ENCODE measurements at places on chromosomes 4 and X.

- no peak for DNase-seq
These were observed 10.9 kb downstream of the HHIP start for GRCh38 chr4:144656850-144657249.

GRCh38 chr4:38621028-38621684 lies 42.8 kb upstream of the KLF3 start:
- DNase-seq: no peak

DNA sequence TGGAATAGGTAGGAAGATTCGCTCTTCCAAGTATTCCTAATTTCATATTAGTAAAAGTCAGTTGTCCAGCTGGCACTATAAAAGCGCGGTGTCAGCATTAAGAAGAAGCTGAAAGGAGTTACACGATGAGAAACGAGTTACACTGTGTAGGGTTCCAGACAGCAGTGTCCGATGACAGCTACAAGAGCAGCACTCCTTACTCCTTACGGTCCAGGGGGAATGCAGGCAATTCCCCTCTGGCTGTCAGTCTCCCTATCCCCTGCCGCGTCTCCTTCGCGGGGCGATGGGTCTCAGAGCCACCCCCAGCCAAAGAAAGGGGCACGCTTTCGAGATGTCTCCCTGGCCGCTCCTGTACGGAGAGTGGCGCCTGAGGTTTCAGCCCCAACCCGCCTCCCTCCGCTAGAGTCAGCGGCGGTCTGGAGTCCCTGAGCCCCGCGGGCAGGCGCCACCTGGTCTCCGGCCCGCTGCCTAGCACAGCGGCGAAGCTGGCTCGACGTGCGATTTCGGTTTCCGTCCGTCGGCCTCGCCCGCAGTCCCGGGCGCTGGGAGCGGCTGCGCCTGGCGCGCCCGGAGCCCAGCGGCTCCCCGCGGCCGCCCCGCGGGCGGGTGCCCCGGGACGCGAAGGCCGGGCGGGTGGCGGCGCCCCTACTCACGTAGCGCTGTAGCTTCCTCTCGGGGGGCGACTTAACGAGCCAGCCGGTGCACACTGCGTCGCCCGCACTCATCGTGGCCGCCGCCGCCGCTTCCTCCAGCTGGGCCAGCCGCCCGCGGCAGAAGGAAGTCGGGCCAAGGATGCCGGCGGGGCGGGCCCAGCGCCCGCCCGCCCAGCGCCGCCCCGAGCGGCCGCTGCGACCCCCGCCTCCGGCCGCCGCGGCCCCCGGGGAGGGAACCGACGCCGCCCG lies at the start of gene GAB3:
Gene GAB3 (minus strand): TSS at position 777 of the 902 bp plus-strand sequence. CDS start 52 bp downstream, at position 725.
- DNase-seq: no peak

DNA sequence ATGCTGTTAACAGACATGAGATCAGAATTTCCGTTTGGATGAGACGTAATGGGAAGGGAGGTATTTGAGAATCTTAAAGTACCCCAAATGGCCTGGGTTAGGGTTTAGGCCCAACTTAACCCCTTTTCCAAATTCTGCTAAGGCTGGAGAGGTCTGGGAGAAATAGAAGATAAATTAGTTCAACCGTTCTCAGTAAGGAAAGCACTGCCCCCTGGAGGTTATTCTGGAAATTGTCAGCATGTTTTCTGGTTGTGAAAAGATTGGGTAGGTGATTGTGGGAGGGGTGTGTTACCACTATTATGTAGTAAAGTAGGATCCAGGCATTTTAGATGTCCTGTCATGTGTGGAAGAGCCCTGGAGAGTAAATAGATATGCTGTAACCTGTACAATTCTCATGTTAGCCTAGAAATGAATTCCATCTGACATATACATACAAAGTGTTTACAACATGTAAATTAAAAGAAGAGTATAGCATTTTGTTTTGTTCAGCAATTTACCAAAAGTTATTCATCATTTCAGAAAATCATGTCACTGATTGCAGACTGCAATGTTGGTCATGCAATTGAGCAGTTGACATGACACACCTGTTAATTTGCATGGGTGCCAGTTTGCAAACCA lies 26.8 kb upstream of the GRXCR1 start:
- no peak for DNase-seq

DNA sequence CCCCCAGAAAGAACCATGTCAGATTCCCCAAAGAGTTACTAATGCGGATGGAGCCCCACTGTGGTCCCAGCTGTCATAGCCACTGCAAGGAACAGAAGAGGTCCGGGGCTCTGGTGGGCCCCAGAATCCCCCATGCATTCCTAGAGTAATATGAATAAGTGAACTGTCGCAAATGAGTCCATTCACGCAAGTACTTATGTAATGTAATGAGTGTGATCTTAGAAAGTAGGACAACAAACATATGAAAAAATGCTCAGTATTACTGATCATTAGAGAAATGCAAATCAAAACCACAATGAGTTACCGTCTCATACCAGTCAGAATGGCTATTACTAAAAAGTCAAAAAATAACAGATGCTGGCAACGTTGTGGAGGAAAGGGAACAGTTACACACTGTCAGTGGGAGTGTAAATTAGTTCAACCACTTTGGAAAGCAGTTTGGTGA lies 141.5 kb upstream of the RBPJ start:
- no peak for DNase-seq

DNA sequence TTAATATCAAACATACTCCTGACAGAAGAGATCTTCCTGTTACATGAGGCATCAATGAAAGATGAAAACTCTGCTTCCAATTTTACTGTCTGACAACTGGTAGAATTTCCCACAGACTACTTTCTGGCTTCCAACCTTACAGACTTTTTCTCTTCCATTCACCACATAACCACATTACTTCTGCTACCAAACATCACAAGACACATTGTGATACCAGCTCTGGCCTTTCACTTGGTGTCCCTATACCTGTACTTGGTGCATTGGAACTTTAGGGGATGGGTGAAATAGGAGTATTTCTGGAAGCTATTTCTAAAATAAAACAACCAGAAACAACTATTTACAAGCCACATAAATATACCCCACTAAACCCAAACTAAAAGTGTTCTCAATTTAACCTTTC lies 20.5 kb downstream of the AMTN start:
- DNase-seq: no peak

GRCh38 chr4:124053872-124054538 lies 657.4 kb downstream of the SPRY1 start:
- DNase-seq: no peak

DNA sequence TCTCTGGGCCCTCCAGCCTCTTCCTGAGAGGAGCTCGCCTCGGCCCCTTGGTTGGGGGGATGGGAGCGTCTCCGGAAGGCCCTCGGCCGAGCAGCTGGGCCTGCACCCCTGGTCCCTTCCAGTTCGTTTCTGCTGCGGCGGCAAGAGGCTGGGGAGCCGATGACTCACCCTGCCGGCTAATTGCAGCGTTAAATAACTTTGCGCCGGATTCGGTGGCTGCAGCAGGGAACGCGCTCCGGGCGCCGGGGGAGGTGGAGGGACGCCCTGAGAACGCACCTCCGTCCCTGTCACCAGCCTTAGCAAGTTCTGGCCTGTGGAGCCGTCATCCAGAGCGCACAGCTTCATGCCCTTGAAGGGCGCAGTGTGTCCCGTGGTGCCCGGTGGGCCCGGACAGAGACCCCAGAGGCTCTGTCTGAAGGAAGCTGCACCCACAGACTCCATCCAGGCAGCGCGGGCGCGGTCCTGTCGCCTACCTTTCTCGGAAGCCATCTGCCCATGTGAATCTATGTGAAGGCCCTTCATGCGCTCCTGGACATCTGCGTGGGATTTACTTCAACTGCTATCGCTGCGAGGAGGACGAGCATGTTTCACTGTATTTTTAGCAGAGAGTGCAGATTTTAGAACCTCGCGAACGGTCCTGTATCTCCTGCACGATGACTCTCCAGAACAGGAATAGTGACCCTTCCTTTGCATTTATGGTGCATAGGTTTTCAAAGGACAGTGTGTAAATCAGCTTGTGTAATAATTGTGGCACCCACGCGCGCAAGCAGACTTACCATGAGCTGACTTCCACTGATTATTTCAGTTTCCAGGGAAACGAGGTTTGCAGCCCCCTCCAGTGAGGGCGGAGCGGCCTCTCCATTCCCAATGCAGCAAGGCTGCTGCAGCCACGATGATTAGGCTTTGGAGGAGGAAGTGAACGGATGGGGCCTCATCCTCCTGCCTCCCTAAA lies 1.7 kb upstream of the TMEM271 start:
- DNase-seq: no peak

Data from cortex of kidney (tissue), 1 donor.